Femur (tissue), 1 donor: ENCODE measurements at places on chromosomes 16 and 17.

DNA sequence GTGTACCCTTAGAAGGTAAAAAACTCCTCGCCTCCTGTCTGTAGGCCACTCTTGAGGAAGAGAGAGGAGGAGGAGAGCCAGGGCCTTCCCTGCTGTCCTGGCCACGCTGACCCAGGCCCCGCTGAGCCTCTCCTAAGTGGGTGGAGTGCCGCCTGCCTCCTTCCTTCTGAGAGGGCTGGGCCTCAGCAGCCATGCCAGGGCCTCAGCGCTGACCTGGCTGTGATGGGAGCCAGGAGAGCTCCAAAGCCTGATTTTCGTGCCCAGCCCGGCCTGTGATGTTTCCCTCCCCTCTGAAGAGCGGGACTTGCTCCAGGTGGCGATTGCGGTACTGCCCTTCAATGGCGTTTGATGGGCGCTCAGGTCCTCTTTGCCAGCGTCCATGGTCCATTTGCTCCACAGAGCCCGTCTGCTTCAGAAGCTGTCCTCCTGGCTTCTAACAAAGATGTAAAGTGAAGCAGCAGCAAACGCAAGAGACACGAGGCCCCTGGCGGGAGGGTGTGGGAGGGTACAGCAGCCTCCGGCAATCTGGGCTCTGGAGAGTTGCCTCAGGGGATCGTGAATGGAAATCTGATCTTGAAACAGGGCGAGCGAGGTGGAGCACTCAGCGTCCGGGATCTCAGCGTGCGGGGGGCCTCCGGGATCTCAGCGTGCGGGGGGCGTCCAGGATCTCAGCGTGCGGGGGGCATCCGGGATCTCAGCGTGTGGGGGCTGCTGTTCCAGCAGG lies 93.5 kb downstream of the NPIPB11 start:
- no peak for DNase-seq

- no peak for DNase-seq
Measured at GRCh38 chr17:34761646-34762045, 182.3 kb downstream of the TMEM132E start.

DNA sequence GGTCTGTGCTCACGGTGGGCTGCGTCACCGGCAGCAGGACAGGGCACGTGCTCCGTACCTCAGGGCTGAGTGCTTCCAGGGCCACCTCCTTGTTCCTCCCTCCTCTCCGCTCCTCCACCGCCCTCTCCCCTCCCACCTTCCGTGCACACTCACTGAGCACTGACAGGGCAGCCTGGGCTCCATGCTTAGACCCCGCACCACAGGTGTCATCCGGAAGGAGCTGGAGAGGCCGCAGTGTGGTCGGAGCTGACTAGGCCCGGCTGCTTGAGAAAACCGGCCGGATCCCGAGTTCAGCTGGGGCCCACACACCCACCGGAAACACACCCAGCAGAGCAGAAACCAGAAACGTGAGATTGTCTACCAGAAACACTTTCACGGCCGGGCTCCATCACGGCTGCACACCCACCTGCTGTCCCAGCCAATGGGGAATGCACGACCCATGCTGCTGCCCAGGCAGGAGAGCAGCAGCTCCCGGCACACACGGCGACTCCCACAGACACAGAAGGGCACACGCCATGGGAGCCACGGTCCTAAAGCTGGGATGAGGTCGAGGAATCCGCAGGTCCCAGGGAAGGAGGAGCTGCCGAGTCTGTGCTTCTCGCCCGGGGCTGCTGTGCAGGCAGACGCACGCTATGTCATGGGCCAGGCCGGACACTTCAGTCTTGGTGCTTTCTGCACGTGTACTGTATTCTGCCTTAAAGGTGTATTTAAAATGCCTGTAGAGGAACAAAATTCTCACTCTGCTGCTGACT lies 55.0 kb upstream of the ZNF469 start:
- no peak for DNase-seq

DNA sequence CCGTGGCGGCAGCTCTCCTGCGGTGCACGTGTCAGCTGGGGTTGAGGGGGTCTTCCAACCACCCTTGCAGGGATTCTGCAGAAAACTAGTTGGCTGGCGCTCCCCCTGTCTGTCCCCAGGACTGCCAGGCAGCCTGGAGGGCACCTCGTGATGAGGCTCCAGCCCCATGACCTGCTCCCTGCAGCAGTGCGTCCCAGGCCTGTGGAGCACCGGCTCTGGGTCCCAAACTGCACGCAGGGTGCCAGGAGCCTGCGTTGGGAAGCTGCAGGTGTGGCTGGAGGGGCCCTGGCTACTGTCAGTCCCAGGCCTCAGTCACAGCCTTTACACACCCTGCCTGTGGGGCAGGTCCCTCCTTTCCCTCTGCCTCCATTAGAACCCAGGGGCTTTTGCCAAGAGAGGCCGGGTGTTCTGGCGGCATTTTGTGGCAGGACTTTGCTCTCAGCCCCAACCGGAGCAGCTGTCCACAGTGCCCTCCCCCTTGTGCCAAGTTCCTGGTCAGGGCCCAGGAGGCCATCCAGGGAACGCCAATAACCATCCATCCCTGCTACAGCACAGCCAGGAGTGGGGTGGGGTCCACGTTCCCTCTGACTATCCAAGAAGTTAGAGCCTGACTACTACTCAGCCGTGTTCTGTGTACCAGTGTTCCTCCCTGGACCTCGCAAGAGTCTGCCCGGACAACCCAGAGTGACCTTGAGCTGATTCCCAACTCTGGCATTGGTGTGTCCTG lies 9.2 kb downstream of the CHMP6 start:
- no peak for DNase-seq

DNA sequence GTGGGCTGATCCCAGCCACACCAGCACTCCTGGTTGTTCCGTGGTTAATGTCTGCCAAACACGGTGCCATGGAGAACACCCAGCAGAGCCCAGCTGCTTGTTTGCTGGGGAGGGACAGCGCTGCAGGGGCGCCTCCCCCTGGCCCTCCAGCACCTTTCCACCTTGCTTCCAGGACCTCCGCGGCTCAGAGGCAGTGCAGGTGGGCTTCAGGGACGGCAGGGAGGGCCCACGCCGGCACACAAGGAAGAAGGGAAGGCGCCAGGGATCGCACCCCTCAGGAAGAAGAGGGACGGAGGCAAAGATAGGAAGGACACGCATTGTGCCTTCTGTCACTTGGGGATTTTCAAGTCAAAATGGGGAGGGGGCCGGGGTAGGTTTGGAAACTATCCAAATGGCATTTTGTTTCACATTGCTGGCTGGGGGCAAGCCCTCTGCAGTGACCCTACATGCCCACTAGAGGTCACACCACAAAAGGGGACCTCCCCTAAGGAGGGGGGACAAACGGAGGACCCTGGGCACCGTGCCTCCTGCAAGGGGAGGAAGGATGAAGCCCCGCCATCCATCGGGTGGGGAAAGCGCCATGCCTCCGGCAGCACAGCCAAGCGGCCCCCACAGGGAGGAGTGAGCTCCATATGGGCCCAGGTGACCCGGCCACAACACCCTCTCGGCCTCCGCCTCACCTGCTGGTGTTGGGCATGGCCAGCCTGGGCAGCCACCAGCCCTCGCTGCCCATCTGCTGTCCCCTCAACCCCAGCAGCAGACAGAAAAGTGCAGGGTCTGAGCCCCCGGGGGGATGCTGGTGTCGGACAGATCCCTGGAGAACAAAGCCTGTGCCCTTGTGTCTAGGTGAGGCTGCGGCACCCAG lies 7.5 kb upstream of the C16orf95 start:
- peak; percentile 56 for DNase-seq

GRCh38 chr16:69171325-69172084 lies 15.5 kb upstream of the SNTB2 start:
- peak; percentile 30 for DNase-seq

- no peak for DNase-seq
Measured at GRCh38 chr16:5187402-5187952, 89.9 kb upstream of the EEF2KMT start.

DNA sequence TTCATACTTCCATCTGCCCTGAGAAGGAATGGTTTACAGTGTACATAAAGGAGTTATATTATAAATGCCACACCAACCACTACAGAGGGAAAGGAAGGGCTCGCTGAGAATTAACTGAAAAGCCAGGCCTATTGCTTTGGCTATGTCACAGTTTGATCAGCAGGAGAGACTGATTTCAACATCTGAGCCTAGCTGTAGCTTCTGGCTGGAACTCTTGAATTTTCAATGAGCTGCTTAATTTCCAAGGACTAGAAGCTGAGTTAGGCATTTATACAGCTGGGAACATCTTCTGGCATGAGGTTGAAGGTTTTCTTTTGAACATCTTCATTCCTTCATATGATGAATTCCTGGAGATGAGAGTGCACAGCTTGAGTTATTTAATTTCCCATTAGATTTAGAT lies 47.6 kb upstream of the GNAO1 start:
- no peak for DNase-seq

DNA sequence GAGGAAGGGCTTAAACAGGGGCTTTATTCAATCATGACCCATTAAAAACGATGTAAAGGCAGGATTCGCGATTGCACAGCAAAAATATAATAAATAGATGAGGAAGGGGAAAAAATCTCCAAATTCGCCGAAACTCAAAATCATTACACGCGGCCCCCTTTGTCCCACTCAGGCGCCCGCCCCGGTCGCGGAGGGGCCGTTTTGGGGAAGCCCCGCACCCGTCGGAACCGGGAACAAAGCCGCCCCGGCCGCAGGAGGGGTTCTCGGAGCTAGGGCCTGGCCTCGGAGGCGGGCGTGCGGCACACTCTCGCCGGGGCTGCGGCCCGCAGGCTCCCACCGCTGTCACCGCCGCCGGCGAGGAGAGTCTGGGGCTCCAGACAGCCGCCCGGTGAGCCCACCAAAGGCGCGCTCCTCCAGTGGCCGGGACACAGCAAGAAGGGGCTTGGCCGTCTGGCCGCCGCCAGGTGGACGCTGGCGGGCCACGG lies 521 bp downstream of the C16orf87 start:
- DNase-seq: peak; percentile 42

DNA sequence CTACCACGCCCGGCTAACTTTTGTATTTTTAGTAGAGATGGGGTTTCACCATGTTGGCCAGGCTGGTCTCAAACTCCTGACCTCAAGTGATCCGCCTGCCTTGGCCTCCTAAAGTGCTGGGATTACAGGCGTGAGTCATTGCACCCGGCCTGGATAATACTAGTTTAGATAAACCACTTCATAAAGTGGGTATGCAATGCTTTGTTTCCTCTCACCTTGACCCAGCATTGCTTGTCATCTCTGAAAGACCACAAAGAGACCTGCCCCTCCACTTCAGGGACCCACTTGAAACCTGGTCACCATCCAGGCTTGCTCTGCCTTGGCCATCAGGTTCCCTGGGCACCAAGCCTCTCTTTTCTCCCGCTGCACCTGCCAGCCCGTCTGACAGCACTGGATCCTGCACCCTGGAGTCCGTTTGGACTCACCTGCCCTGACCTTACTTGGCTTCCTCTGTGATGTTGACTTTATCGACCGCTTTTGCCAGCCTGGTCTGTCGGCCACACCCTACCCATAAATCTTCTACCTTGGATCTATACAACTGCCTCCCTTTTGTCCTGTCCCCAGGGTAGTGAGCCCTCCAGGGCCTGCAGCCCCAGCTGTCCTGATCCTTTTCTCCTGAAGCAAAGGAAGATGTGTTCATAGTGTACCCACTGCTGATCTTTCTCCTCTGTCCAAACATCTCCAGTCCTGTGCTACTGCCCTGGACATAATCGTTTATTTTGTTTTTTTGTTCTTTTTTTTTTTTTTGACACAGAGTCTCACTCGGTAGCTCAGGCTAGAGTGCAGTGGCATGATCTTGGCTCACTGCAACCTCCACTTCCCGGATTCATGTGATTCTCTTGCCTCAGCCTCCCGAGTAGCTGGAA lies 12.7 kb upstream of the ZG16 start:
- no peak for DNase-seq

DNA sequence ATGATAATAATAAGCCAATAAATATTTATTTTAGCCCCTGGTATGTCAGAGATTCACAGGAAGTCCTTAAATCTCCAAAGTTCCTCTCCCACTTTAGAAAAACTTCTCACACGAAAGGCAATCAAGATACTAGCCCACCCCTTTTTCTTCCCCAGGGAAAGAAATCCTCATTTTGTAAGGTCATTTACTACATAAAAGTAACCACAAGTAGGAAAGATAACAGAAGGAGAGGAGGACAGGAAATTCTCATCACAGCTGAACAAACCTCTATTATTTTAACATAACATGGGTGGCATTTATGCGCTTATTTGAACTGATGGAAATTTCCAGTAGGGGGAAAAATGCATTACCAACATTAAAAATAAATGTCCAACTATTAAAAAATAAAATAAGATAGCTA lies 3.4 kb downstream of the FAM222B start:
- DNase-seq: no peak

GRCh38 chr16:50151322-50151721 lies 1.8 kb upstream of the TENT4B start:
- DNase-seq: no peak

DNA sequence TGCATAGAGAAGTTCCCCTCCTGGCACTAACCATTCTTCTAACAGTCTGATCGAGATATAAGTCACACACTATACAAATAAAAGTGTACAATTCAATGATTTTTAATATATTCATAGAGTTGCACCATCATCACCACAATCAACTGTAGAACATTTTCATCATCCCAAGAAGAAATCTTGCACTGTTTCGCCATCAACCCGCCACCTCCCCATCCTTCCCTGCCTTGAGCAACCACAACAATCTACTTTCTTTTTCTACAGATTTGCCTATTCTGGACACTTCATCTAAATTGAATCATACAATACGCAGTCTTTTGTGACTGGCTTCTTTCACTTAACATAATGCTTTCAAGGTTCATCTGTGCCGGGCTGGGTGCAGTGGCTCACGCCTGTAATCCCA lies 33.0 kb upstream of the GUCY2D start:
- DNase-seq: no peak

DNA sequence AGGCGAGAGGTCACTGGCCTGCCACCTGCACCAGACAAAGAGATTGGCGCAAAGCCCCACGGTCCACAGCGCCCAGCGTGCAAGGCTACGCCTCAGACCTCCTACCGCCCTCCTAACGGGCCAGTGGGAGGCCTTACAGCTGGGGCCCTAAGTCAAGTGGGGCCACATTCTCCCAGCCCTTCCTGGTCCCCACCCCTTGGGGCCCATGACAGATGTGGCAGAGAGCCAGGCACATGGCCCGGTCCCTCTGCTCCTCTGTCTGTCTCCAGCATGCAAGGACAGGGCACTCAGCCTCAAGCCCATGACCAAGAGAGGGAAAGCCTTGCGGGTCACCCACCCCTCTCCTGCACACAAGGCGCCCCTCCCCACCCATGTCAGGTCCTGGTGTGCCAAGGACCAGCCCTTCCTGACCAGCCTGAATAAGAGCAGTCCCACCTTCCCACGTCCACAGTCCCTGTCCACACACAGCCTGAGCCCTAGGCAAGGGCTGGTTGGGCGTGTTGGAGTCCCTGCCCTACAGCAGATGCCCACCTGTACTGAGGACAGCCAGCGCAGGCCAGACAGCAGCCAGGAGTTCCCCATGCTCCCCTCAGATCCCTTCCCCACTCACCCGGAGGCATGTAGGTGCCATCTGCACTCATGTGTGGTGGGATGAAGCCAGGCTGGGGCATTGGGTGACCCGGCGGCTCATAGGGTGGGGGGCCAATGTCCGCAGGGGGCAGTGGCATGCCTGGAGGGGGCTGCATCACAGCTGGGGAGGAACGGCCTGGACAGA lies 25.3 kb downstream of the CDIP1 start:
- DNase-seq: no peak

DNA sequence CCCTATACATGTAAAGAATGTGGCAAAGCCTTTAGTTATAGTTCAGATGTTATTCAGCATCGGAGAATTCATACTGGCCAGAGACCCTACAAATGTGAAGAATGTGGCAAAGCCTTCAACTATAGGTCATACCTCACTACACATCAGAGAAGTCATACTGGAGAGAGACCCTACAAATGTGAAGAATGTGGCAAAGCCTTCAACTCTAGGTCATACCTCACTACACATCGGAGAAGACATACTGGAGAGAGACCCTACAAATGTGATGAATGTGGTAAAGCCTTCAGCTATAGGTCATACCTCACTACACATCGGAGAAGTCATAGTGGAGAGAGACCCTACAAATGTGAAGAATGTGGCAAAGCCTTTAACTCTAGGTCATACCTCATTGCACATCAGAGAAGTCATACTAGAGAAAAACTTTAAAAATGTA lies 42.5 kb downstream of the ZNF267 start:
- DNase-seq: no peak
